ENCODE measurements at places on chromosomes 4 and X.

DNA sequence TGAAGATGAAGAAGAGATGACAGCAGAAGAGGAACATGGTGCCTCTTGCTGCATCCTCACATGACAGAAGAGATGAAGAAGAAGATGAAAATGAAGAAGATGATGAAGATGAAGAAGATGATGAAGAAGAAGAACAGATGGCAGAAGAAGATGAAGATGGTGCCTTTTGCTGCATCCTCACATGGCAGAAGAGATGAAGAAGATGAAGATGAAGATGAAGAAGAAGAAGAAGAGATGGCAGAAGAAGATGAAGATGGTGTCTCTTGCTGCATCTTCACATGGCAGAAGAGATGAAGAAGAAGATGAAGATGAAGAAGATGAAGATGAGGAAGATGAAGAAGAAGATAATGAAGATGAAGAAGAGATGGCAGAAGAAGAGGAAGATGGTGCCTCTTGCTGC lies 63.7 kb upstream of the HPF1 start:
- no peak for DNase-seq

GRCh38 chrX:72396117-72396516 lies 90.4 kb upstream of the CITED1 start:
- no peak for DNase-seq

DNA sequence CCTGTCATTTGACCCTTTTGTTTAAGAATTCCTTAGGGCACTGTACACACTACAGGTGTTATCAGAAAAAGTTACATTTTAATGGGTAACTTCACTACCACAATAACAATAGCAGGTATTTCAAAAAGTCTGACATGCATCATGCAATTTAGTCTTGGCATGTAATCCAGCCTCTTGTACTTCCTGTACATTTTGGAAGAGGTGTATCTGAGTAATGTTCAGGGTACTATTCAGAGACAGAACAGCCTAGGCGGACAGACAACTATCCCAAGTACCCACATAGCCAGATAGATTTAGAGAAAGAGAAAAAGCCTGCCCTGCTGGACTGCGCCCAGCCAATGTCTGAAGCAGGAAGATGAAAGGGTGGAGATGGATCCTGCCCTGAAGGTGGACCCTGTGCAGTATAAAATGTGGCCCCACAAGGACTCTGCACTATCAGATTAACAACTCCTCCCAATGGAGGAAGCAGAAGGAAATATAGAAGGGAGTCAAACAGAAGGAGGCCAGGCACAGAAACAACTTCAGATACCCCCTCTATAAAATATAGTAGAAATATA lies 8.5 kb downstream of the UGT2B7 start:
- DNase-seq: no peak

DNA sequence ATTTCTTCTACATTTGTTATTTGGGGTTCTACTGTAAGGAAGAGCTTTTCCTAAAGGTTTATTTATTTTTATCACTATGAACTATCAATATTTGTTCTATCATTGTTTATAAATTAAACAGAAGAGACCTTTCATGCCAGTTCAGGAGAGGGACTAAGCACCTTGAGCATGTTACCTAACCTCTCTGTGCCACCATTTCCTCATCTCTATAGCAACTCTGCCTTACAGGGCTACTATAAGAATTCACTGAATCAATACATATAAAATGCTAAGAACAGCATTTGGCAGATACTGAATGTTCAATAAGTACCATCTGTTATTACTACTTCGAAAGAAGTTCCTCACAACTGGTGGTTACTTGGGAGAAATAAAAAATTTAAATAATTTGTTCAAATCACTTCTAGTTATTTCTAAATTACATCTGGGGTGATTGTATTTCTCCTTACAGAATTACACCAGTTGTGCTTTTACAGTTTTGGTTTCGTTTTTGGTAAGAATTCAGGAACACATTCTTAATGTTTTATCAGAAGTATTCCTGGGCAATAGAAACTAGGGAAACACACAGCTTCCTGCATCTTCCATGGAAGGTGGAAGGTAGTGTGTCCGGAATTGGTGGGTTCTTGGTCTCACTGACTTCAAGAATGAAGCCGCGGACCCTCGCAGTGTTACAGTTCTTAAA lies 32.9 kb downstream of the EREG start:
- no peak for DNase-seq

- no peak for DNase-seq
These were observed 12.6 kb downstream of the NOCT start for GRCh38 chr4:139028191-139028661.

GRCh38 chr4:71456841-71457240 lies 118.0 kb downstream of the SLC4A4 start:
- DNase-seq: no peak

GRCh38 chr4:77805840-77806239 lies 13.3 kb downstream of the CNOT6L start:
- no peak for DNase-seq

GRCh38 chrX:10636337-10636736 lies 16.0 kb upstream of the MID1 start:
- DNase-seq: peak; percentile 14

DNA sequence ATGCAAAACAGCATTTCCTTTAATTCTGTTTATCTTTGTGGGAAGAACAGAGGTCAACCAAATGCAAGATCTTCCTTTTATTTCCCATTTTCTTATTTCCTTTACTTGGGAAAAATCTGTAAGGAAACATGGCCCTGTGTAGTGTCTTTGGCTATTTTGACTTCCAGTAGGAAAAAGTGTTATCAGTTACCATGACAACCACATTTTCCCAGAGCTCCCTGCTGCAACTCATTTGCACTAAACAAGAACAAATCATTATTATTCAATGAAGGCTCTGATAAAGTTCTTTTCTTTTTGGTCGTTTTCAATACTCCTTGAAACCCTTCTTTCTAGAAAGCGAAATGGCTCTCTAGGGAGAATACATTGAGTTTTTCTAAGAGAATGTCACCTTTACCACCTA lies 117.2 kb upstream of the DDX53 start:
- no peak for DNase-seq

DNA sequence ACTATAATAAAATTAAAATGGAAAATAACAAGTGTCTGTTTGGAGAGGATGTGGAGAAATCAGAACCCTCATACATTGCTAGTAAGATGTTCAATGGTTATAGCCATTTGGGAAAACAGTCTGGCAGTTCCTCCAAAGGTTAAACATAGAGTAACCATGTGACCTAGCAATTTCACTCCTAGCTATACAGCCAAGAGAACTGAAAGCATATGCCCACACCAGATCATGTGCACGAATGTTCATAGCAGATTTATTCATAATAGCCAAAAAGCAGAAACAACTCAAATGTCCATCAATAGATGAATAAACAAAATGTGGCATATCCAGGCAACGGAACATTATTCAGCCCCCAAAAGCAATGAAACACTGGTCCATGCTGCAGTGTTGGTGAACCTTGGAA lies 9.4 kb upstream of the CCNQ start:
- no peak for DNase-seq

- no peak for DNase-seq
These were observed 64.4 kb downstream of the ASMT start for GRCh38 chrX:1679238-1679637.

DNA sequence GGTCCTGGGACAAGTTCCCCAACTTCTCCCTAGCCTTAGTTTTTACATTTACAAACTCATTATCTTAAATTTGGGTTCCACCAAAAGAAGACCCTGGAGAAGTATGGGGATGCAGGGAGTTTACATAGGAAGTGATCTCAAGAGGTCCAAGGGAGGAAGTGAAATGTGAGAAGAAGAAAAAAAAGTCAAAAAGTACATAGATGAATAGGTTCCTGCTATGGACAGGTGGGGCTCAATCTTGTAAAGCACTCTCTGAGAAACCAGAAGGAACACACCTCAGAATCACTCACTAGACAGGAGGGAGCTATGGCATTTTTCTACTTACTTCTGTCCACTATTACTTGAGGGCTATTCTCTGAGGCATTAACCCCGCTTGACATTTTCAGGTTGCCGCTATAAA lies 56.6 kb downstream of the ARHGAP6 start:
- DNase-seq: no peak

DNA sequence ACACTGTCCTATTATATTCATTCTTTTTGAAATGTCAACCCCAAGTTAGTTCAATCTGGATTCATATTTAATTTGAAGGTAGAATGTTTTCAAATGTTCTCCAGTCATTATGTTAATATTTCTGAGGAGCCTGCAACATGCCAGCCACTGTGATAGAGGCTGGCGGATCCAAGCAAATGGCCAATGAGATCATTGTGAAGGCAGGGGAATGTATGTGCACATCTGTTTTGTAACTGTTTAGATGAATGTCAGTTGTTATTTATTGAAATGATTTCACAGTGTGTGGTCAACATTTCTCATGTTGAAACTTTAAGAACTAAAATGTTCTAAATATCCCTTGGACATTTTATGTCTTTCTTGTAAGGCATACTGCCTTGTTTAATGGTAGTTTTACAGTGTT lies 1.6 kb downstream of the CXCL1 start:
- DNase-seq: no peak

- DNase-seq: no peak
These were observed 94.8 kb downstream of the GPRIN3 start for GRCh38 chr4:89212666-89213381.

Measured in NCI-H1105 treated with DMSO at 0.1 percent for 48 hours (cell line).